ENCODE measurements at places on chromosomes 11 and 22.
A peak's percentile ranks its signal among the peaks of the same experiment; 100 is the strongest.

DNA sequence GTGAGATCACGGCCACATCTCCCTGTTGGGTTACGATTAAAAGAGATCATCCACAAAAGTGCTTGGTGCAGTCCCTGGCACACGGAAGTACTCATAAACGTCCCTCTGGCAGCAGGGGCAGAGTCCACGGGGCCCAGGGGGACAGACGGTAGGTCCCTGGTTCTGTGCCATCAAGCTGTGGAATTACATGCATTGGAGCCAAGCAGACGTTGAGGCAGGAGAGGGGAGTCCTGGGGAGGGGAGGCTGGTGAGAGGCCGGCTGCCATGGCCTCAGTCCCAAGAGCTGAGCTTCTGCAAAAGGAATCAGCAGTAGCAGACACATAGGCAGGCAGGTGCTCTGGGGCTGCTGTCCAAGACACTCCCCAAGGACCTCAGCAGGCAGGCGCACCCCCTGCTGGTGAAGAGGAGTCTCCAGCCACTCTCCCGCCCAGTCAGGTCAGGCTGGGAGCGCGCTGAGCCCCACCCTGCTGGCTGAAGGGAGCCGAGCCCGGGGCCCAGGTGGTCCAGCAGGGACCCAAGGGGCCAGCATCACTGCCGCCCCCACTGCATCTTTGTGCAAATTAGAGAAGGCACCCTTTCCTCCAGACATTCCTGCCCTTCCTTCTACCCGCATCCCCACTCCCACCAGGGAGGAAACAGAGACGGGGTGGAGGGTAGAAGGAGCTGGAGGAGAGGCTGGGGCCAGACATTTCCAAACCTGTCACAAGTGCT is 7.6 kb upstream of the KCTD17 start:
- DNase-seq = peak; percentile 90

DNA sequence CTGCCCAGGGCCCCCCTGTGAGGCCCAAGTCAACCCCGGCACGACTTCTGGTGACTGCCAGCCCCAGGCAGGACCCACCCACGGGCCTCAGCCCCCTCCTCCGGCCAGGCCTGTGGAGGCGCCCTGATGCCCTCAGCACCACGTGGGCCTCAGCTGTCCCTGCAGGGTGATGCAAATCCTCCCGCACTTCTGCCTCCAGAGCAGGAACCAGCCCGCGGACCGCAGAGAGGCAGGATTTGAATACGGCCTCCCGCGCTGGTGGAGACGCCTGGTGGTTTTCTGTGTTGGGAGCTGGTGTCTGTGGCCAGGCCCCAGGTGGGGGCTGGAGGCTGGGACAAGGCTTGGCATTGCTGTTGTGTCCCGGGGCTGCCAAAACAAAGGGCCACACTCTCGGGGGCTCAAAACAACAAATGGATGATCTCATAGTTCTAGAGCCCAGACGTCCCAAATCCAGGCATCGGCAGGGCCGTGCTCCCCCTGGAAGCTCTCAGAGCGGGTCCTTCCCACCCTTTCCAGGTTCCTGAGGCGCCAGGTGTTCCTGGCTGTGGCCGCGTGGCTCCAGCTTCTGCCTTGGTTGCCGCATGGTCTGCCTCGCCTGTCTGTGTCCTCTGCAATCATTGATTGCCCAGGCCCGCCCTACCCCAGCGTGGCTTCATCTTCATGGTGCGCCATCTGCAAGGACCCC is 19.4 kb downstream of the TRPM5 start:
- no peak for DNase-seq

GRCh38 chr11:125481531-125481930 is 14.5 kb downstream of the FEZ1 start:
- no peak for DNase-seq

GRCh38 chr11:111047374-111047773 is 198.2 kb upstream of the POU2AF2 start:
- DNase-seq = no peak

GRCh38 chr11:45234306-45235006 is 51.7 kb downstream of the SYT13 start:
- DNase-seq = no peak

DNA sequence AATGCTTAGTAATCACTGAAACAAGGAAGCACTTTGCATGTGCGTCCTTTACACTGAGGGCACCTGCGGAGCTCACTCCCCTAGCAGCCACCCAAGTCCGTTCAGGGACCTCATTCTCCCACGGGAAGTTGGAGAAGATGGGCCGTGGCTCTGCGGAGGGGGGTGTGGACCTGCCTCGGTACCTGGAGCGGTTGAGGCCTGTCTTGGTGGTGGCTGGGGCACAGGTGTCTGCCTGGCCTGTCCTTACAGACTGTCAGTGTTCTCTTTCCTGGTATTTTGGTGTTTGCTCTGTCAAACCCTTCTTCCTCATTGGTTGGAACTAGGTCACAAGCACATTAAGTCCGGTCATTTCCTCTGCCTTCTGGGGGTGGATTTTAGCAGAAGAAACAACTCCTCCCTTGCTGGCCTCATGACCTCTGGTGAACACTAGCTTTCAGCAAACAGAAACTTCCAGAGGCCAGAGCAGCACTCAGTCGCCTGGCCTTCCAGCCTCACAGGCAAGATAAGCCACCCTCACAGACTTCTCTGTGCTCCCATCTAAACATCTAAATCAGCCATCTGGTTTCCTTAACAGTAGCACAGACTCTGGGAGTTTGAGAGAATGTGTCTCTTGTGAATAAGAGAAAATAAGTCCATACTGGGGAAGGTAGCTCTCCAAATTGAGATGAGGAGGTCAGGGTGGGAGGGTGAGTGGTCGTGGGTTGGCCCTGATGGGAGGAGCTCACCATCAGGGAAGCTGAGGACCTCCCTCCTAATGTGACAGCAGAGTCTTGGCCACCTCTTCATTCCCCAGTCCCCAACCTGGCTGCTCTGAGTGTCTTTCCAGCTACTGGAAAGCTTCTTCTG is 8.6 kb downstream of the SNAP29 start:
- peak; percentile 92 for DNase-seq
